ENCODE measurements at places on chromosomes 3 and 15. TPM values are rescaled to one million over a fixed set of nuclear protein-coding genes. Genes with fewer than 3 reads are reported as not detected.

DNA sequence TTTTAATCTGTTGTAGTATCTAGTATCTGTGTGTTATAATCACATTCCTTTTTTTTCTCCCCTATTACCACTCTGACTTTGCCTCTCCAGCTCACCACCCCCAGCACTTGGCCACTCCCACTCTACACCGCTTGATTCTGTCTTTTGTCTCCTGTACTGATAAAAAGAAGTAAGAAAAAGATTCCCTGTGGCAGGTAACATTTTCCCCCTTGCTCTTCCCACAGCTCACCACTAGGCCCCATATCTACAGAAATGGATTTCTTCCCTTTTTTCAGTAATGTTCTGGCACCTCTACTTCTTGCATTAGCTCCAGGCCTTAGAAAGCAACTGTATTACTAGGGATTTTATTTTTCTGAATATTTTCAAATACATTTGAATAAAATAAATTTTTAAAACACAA is 25.6 kb downstream of the KCNH8 start:
- H3K4me1 ChIP-seq = no peaks in the 10 kb centered on the region
- H3K36me3 ChIP-seq = no peaks in the 10 kb centered on the region
- H3K4me3 ChIP-seq = no peak overlapping the region
- no peaks in the 10 kb centered on the region for H3K27me3 ChIP-seq

- H3K4me1 ChIP-seq = no peaks in the 10 kb centered on the region
- no peak overlapping the region for H3K27ac ChIP-seq
- H3K27me3 ChIP-seq = no peaks in the 10 kb centered on the region
- H3K36me3 ChIP-seq = no peaks in the 10 kb centered on the region
Measured at GRCh38 chr3:38586546-38587520, 62.7 kb downstream of the SCN5A start.

DNA sequence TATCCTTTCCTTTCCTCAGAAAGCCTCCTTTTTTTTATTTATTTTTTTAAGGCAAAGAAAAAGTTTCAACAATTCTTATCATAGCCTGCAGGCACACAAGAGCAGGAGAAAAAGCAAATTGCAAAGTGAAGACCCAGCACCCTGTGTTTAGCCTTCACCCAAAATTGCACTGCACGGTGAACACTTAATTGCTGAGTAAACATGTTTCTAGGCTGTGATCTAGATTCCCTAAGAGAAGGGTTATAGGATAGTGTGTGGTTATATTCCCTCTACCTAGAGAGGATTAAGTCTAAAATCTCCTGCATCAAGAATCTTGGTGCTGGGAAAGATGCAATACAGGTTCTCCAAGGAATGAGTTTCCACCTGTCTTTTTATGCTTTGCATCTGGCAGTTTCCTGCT is 70.2 kb upstream of the BFSP2 start:
- H3K4me1 ChIP-seq = no peaks in the 10 kb centered on the region
- no peak overlapping the region for H3K4me3 ChIP-seq
- H3K27me3 ChIP-seq = no peaks in the 10 kb centered on the region
- H3K27ac ChIP-seq = no peak overlapping the region
- no peak for DNase-seq
- no peaks in the 10 kb centered on the region for H3K36me3 ChIP-seq

DNA sequence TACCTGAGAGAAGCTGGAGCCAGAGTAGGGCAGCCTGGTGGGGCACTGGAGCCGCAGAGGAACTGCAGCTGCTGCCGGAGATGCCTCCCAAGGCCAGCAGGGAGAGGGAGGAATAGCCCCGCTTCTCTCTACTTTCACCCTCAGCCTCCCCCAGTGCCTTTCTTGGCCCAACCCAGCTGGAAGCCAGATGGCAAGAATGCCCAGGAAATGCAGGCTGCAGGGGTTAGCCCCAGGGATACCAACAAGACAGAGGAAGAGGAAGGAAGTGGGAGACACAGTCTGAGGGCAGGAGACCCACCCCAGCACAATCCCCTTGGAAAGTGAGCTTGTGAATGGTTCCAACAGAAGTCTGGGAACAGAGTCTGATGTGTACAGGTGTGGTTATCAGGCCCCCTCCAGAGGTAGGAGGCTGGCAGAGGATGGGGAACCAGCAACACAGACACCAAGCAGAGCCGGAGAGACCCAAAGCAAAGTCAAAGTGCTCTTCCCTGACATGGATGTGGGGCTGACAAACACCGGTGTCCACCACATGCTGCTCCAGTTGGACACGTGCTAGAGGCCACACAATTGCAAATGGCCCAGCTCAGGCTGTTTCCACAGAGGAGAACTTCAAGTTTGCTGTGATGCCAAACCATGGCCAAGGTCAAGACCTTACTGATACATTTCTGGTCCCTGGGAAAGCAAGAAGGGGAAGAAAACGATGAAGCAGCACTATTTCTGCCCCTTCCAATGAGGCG is 418.8 kb upstream of the PROK2 start:
- no peaks in the 10 kb centered on the region for H3K27me3 ChIP-seq
- no peaks in the 10 kb centered on the region for H3K36me3 ChIP-seq
- no peak overlapping the region for H3K4me3 ChIP-seq
- H3K4me1 ChIP-seq = no peaks in the 10 kb centered on the region
- H3K27ac ChIP-seq = no peak overlapping the region

DNA sequence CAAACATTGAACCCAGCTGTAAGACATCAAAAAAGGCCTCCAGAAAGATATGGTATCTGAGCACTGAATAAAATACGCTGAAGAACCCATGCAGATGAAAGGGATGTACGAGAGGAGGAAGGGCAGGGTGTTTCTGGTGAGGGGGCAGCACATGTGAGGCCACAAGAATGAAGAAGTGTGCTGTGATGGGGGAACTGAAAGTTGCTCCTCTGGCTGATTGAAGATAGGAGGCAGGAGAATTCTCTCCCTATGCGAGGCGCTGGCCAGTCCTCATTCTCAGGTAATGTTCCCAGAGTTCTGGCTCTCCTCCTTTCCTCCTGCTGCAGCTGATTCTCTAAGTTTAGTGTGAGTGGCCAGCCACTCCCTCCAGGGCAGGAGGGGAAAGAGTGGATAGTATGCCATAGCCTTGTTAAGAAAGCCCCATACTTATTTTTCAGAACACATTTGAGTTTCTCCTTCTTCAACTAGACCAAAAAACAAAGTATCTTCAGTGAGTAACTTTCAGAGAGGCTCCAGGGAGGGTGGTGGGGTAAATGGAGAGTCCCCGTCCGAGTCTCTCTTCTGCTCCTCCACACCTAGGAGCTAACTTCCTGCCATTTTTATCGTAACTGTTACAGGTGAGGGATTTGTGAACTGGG is 26.9 kb upstream of the MYO1E start:
- no peaks in the 10 kb centered on the region for H3K36me3 ChIP-seq
- H3K27ac ChIP-seq = no peak overlapping the region
- H3K4me1 ChIP-seq = no peaks in the 10 kb centered on the region
- peak; percentile 13 for DNase-seq

DNA sequence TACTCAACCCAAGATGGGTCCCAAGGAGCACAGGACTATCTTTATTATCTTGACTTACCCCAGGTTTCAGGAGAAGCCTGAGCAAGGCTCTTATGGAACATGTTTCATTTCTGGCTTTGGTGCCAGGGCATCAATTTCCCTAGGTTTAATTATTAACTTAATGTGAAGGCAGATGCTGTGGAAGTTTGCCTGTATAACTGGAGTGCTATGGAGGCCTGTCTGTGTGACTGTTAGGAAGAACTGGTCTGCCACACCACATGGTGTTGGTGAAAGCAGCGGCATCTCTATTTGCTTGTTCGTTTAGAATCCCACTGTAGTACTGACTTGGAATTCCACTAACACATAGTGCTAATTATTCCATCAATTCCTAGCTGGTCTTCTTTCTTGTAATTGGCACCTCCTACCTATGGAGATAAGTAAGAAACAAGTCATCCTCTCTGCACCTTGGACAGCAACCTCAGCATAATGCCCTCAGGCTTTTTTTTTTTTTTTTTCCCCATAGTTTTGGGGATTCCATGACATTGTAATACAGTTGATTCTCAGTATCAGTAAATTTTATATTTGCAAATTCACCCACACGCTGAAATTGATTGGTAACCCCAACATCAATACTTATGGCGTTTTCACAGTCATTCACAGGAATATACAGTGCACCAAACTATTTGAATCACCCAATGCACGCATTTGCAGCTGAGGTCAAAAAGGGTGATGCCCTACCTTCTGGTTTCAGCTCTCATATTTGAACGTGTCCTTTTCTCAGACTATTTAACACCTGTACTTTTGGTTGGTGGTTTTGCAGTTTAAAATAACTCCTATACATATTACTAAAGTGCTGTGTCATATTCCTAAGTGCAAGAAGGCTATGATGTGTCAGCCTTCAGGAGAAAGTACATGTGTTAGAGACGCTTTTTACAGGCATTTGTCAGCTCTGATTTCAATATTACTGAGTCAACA is 772.8 kb upstream of the LMCD1 start:
- no peak overlapping the region for H3K4me3 ChIP-seq
- no peaks in the 10 kb centered on the region for H3K36me3 ChIP-seq

DNA sequence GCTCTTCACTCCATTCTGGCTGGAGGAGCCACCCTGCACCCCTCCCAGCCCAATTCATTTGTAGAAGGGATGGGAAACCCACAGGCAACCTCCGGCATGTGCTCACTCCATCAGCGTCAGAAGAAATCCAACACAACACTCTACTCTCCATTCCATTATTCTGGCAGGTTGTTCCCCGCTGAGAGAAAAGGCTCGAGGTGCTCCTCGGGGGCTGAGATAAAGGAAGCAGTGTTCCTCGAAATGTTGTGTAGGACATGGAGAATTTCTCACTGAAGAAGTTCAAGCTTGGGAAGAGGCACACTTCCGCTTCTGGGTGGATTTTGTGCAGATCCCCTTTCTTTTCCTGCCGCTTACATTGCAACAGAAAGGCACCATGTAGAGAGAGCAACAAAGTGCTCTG is 355.0 kb upstream of the CFAP20DC start:
- no peak overlapping the region for H3K4me3 ChIP-seq
- DNase-seq = no peak
- H3K36me3 ChIP-seq = no peaks in the 10 kb centered on the region

GRCh38 chr3:194688200-194688740 is 2.6 kb downstream of the FAM43A start:
- peak overlapping the region; percentile 63 for H3K4me3 ChIP-seq
- peaks cover 35% of the 10 kb centered on the region for H3K4me1 ChIP-seq
- no peak for DNase-seq
- peak overlapping the region; percentile 84 for H3K27ac ChIP-seq
- H3K36me3 ChIP-seq = no peaks in the 10 kb centered on the region

GRCh38 chr3:46422617-46423016 is 15.6 kb downstream of the CCRL2 start:
- no peaks in the 10 kb centered on the region for H3K27me3 ChIP-seq
- H3K36me3 ChIP-seq = no peaks in the 10 kb centered on the region
- H3K4me3 ChIP-seq = no peak overlapping the region
- DNase-seq = no peak
- H3K27ac ChIP-seq = no peak overlapping the region
- H3K4me1 ChIP-seq = no peaks in the 10 kb centered on the region

- H3K27me3 ChIP-seq = no peaks in the 10 kb centered on the region
- H3K4me1 ChIP-seq = peaks cover 8% of the 10 kb centered on the region
- DNase-seq = no peak
- no peaks in the 10 kb centered on the region for H3K36me3 ChIP-seq
- H3K27ac ChIP-seq = peak overlapping the region; percentile 54
- peak overlapping the region; percentile 75 for H3K4me3 ChIP-seq
Measured at GRCh38 chr15:51621936-51622603, 501 bp downstream of the DMXL2 start.

DNA sequence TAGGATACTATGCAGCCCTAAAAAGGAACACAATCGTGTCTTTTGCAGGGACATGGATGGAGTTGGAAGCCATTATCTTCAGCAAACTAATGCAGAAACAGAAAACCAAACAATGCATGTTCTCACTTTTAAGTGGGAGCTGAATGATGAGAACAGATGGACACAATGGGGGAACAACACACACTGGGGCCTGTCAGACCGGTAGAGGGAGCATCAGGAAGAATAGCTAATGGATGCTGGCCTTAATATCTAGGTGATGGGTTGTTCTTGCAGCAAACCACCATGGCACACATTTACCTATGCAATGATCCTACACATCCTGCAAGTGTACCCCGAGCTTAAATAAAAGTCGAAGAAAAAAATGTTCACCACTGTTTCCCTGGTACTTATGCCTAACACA is 17.5 kb downstream of the SENP7 start:
- H3K4me3 ChIP-seq = no peak overlapping the region
- H3K4me1 ChIP-seq = no peaks in the 10 kb centered on the region
- no peak for DNase-seq
- H3K36me3 ChIP-seq = peaks cover 17% of the 10 kb centered on the region
- H3K27ac ChIP-seq = no peak overlapping the region

DNA sequence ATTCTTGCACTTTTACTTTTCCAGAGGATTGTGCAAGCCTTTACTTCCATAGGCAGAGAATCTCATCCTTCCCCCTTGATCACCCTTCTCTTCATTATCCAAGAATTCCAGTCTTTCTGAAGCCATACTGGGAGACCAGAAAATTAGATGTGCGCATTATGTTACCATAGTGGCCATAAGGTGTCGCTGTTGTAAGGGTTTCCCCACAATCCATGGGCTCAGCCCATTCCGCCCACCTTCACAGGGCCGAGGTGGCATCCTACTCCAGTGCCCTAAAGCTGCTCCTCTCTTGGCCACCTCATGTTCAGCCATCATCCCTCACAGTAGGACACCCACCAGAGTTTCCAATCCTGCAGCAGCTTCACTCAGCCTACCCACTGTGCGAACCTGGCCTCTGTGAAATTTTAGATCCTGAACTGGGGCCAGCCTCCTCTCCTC is 35.0 kb downstream of the CTSH start:
- no peak for DNase-seq
- H3K36me3 ChIP-seq = peaks cover 57% of the 10 kb centered on the region
- H3K27me3 ChIP-seq = no peaks in the 10 kb centered on the region
- no peak overlapping the region for H3K4me3 ChIP-seq
- peaks cover 13% of the 10 kb centered on the region for H3K4me1 ChIP-seq

AGBL1 gene
- total RNA-seq = 18.5 TPM

SPRED1 gene
- total RNA-seq = 6.6 TPM

ARHGAP31 gene
- 9.7 TPM for total RNA-seq

GRM2 gene
- 0.20 TPM for total RNA-seq

PARP15 gene
- not detected for total RNA-seq

SMAD3 gene
- total RNA-seq = 23.5 TPM

ATP10A gene
- 0.51 TPM for total RNA-seq

DPP8 gene
- total RNA-seq = 36.9 TPM

OXTR gene
- total RNA-seq = not detected

LRRIQ4 gene
- total RNA-seq = not detected

ADAMTS7 gene
- 0.66 TPM for total RNA-seq

NPTN gene
- 32.9 TPM for total RNA-seq

WDR48 gene
- 14.8 TPM for total RNA-seq

Measured in gastrocnemius medialis (tissue), 4 donors.